Activated T-helper 2 cell treated with anti-CD3 and anti-CD28 coated beads, Interferon-gamma antibody, Interleukin-2, Interleukin-4, amounts not matched to agents 10 μg/mL and 5 μg/mL and 100 μg/mL, durations not matched to agents 14 hours and 24 hours and 36 hours (primary cell): ENCODE measurements at places on chromosomes 7 and 10. TPM values are rescaled to one million over a fixed set of nuclear protein-coding genes. Genes with fewer than 3 reads are reported as not detected.

DNA sequence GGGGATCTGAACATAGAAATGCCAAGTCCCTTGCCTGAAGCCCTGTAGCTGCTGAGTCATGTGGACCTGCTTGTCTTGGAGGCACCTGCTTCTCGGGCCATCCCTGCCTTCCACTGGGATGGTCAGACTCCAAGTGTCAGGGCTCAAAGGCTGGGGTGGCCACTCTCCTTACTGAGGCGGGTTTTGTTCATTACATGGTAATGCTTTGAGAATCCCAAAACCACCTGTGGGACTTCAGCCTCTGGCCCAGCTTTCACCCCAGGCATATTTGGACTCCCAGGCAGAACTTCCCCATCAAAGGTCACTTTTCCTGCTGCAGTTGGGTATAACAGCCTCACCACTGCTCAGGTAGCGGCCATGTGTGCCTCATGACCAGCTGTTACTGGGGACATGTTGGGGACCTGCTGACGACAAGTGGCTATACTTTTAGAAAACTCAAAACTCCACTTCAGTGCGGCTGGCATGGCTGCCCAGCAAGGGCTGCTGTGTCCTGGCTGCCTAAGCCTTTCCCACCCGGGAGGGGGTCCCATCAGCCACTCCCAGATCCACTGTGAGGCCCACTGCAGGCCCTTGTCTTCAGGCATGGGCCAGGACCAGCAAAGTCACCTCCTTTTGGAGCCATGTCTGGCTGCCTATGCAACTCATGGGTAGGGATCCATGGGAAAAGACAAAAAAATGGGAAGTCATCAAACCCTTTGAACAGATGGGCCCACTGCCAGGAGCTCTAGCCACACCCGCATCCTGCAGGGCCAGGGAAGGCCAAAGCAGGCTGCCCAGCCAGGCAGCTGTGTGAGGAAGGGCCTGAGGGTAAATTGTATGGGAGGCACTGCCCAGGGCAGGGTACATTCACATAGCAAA, 96.7 kb downstream of the ARHGAP22 start:
- H3K36me3 ChIP-seq = no peaks in the 10 kb centered on the region
- H3K27ac ChIP-seq = no peak overlapping the region
- no peak overlapping the region for H3K4me3 ChIP-seq
- H3K4me1 ChIP-seq = no peaks in the 10 kb centered on the region

The TMEM176A gene
- total RNA-seq = not detected in 2 replicates

- H3K4me3 ChIP-seq = no peak overlapping the region
- no peaks in the 10 kb centered on the region for H3K4me1 ChIP-seq
- H3K36me3 ChIP-seq = no peaks in the 10 kb centered on the region
Observed at GRCh38 chr10:31677195-31678138, 251.2 kb downstream of the ARHGAP12 start.

GRCh38 chr10:339038-339391, 203.8 kb downstream of the ZMYND11 start:
- H3K27me3 ChIP-seq = no peaks in the 10 kb centered on the region
- H3K27ac ChIP-seq = no peak overlapping the region
- no peaks in the 10 kb centered on the region for H3K4me1 ChIP-seq
- no peaks in the 10 kb centered on the region for H3K36me3 ChIP-seq

The SAMD9L gene
- total RNA-seq = 12.6 and 15.3 TPM in 2 replicates

The SAMD9 gene
- total RNA-seq = 9.3 and 9.4 TPM in 2 replicates

GRCh38 chr7:13420726-13421125, 568.7 kb downstream of the ETV1 start:
- H3K4me1 ChIP-seq = no peaks in the 10 kb centered on the region
- H3K4me3 ChIP-seq = no peak overlapping the region
- H3K27ac ChIP-seq = no peak overlapping the region
- DNase-seq = no peak

The FAM13C gene
- not detected in 2 replicates for total RNA-seq

The OR13A1 gene
- total RNA-seq = not detected in 2 replicates

DNA sequence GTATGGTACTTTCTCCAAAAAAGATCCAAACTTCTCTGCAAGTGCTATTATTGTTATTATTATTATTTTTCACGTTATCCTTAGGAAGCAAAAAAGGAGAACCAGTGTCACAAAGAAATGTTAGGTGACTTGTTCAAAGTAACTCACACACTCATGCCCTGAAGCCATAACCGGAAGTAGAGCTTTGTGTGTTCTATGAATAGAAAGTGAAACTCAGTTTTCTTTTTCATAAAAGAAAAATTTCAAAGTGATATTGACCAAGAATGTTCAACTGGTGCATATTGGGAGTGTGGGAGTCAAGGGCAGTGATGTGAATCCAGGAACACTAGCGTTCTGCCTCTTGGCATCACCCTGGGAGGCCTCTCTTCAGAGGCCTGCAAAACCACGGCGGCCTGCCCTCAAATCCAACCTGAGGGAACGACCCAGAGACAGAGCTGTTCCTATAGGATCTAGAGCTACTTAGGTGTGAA, 106.1 kb downstream of the PRKCQ start:
- H3K4me3 ChIP-seq = peak overlapping the region; percentile 83
- no peaks in the 10 kb centered on the region for H3K27me3 ChIP-seq
- H3K4me1 ChIP-seq = peaks cover 60% of the 10 kb centered on the region

The GIMAP2 gene
- 29.3 and 30.5 TPM in 2 replicates for total RNA-seq

- peak overlapping the region; percentile 4 for H3K27ac ChIP-seq
- peaks cover 56% of the 10 kb centered on the region for H3K36me3 ChIP-seq
- DNase-seq = no peak
- no peak overlapping the region for H3K4me3 ChIP-seq
Observed at GRCh38 chr10:6168084-6168483, 34.6 kb upstream of the PFKFB3 start.
